ENCODE measurements at places on chromosomes 7 and 10.

DNA sequence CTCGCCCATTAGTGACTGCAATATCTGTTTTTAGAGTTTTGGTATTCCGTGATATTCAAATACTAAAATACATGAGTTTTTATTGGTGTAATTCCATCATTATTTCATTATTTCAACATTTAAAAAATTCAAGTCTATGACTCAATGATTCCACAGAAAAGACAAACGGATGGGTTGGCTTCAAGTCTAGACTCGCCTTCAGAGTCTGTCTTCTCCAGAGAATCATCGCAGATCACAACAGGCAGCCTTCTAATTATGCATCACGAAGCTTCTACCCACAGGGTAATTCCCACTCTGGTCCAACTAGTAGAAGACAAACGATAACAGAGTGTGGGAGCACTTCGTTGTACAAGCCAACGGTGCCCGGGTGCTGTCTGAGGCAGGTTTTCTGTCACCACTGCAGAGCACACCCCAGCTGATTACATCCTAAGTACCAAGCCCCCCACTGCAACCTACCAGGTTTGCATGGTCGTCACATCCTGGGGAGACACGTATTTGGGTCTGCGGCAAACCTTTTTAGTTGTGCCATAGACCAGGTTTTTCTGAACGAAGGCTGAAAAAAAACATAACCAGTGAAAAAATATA, 28.9 kb downstream of the PARP12 start:
- DNase-seq = no peak

DNA sequence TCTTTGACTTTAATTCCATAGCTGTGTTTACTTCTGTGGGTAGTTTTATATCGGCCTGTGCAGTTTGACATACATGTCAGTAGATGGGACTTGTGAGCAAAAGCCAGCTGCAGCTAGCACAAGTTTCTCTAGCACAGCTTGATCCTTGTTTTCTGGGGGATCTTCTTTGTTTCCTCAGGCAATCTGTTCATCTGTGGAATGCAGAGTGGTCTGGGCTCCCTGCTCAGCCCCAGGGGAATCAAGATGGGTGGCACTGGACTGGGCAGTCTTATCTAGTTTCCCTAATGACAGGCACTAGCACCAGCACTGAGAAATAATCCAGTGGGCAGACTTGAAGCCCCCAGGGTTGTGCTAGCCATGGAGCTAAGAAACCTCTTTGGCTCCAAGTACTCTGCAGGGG, 40.8 kb downstream of the CYP2C19 start:
- no peak for DNase-seq

DNA sequence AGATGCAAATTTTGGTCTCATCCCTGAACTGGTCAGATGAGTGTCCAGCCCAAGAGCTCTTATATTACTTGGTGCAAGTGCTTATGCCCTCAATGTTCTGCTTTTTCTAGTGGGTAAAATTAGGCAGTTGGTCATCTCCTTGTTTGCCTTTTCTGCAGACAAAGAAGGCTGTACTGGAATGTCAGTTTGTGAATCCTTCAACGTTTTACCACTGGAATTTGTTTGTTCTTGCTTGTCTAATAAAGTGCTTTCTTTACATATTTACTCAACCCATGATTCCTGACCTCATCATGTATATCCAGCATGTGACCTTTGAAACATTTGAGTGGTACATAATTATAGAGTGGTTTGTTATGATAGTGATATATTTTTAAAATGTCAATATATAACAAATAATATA, 232.2 kb upstream of the TEX47 start:
- DNase-seq = no peak

GRCh38 chr10:17147884-17148489, 18.4 kb upstream of the CUBN start:
- DNase-seq = no peak

GRCh38 chr7:153507885-153508284, 544.3 kb upstream of the DPP6 start:
- no peak for DNase-seq

GRCh38 chr7:149791-150636, 42.4 kb upstream of the FAM20C start:
- DNase-seq = peak; percentile 61

GRCh38 chr7:84939442-84939841, 247.4 kb downstream of the SEMA3D start:
- DNase-seq = no peak

DNA sequence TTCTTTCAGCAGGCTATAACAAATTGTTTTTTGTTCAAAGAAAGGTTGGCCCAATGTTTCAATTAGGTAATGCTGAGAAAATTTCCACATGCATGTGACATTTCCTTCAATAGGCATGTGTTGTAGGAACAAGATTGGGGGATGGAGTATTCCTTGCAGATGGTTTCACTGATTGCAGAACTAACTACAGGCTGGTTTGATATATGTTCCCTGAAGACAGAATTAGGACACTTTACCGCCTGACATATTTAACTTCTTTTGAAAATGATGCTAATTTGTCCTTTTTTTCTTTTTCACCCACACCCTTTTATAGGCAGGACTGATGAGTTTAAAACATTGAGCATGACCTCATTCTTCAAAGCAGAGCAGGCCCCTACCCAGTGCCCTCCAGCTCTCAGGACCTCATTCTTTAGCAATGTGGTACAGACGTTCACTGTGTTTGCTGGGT, 163.3 kb downstream of the CPED1 start:
- DNase-seq = no peak

DNA sequence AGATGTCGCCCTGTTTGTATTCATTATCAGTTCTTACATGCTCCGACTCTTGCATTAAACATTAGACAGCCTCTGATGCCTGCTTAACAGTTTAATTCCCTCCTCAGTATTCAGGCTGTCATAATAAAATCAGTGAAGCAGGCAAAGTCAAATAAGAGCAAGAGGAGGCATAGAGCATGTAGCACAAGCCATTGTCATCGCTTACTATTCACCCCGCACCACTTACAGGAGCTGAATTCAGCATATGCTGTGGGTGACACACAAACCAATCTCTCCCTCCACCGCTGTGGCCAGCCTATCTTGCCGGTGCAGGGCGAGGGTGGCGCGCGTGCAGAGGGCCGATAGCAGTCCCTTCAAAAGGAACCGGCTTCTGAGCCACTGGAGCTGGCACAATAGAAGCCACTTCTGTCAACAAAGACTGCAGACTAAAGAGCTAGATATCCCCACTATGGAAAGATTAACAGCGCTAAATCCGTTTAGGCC, 433.2 kb upstream of the MGMT start:
- peak; percentile 24 for DNase-seq

GRCh38 chr7:82998436-82998835, 164.2 kb downstream of the PCLO start:
- no peak for DNase-seq

- DNase-seq = no peak
Measured at GRCh38 chr7:122055073-122055472, 89.0 kb downstream of the AASS start.
